Progenitor cell of endocrine pancreas (in vitro differentiated cells): ENCODE measurements at places on chromosomes 6 and 20.

DNA sequence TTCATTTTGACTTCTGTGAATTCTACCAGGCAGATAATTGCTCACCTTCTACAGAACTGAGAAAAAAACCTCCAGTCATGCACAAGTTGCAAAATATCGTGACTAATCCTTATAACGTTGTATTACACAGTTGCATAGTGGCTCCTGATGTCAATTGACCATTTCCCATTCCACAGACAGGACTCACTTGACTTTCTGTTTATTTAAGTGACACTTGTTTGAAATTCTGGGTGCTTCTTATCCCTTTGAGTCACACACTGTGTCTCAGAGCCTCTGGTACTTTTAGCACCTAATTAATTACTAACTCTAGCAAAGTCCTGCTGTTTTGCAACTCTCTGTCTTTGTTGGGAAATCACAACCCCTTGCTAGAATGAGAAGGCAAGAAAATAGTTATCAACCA, 16.2 kb upstream of the RSPO3 start:
- no peak for DNase-seq

GRCh38 chr6:35790683-35791082, 6.4 kb downstream of the CLPS start:
- no peak for DNase-seq

DNA sequence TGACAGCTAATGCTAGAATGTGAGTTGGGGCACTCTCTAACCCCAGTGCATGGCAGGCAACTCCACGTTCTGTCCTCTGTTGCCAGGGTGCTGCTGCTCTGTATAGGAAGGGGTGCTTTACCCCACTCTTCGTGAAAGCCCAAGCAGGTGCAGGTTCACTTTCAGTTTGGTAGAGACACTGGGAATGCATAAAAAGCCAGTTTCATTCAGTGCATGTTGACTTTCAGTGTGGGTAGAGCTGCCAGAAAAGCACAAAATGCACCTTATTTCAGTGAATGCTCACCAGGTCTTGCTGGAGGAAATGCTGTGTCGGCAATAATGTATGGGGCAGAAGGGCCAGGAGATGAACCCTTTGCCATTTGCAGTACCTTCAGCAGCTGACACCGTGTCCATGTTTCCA, 62.1 kb upstream of the ADGRB3 start:
- DNase-seq, result no peak

DNA sequence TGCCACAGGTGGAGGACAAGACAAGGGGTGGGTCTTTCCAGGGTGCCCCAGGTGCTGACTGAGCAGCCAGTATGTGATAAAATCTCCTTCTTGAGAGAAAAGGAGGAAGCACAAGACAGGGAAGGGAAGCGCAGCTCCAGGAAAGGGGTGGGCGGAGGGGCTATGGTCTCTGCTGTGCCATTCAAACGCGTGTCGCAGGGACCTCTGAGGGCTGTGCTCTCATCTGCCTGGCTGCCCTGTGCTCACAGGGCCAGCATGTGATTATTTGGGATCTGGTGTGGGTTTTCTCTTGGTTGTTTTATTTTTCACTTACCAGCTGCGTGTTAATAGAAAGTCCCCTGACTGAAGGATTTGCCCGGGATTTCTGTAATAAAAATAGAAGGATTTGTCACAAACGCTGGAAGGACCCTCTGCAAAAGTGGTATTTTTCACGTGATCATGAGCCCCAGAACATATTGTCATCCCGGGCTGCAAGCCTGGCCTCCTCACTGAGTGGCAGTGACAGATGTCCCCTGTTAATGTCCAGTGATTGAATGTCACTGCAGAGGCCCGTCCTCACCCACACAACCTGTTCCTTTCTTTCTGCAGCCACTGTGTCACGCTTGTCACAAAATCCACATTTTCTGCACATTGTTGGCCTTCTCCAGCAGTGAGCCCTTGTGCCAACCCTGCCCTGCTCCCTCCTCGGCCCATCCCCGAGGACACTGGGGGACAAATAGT, 35.0 kb upstream of the VSX1 start:
- no peak for DNase-seq

- DNase-seq, result peak; percentile 48
These were observed 240.9 kb upstream of the BTBD3 start for GRCh38 chr20:11676630-11677287.

DNA sequence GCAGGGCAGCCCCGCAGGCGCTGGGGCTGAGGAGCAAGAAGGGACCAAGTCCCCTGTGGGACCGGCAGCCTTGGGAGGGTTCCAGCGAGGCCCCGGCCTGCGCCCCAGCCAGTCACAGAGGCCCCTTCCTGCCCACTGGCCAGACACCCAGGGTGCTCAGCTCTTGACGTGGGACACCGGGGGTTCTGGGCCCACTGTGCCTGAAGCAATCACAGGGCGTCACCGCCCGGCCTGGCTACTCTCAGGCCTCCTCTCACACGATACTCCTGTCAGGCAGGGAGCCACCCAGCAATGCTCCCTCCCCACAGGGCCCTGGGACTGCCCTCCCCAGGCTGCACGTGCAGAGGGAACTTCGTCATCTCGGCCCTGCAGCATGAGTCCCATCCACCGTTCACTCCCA, 14.5 kb downstream of the TAF4 start:
- DNase-seq, result no peak

DNA sequence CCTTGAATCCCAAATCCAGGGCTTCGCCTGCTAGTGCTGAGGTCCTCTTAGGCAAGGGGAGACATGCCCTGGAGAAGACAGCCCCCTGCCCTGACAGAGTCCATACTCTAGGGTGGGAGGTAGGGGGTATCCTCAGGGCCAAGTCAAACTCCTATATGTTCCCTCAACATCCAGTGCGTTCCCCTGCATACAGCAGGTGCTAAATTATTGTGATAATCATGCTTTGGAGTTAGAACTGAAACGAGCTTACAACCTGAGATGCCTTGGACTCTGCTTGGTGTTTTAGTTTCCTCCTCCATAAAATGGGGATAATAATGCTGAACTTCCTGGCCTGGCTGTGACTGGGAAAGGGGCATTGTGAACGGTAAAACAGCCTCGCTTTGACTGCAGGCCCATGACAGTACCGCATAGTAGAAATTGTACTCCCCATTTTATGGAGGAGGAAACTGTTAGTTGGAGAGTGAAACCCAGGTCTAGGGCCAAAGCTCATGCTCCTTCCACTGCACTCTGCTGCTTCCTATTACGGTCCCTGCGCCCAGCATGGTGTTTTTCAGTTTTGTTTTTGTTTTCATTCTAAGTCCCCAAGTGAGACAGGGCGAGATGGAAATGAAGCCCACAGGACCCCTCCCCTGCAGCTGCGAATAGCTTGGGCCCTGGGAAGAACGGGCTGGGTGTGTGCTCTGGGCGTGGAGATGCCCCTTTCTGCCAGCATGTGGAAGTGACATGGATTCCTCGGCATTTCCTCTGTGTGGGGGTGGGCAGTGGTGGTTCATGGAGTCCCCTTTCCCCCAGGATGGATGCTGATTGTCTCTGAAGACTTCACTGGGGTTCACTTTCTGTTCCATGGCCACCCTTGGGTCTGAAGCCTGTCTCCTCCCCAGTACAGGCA, 162.5 kb downstream of the VEGFA start:
- no peak for DNase-seq

DNA sequence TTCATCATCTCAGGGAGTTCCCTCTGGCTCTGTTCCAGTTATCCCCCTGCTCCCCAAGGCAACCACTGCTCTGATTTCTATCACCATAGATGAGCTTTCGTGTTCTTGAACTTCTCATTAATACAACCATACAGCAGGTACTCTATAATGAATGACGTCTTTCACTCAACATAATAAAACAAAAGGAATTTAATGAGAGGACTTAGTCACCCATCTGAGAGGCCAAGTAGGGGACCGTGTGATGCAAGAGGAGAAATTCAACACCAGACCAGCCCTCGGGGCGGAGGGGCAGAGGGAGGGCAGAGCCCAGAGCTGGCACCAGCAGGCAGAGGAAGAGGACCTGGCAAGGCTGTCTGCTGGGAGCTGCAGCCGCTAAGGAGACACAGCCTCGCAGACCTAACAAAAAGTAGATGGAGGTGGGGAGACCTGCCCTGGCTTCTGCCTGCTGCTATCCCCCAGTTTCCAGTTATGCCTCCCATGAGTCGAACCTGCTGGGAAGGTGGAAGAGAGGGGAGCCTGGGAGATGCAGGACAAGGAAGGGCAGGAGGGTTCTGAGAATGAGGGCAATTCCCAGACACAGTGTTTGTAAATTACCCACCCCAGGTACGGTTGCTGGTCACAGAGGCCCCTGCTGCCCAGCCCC, 13.8 kb downstream of the CCN5 start:
- no peak for DNase-seq

DNA sequence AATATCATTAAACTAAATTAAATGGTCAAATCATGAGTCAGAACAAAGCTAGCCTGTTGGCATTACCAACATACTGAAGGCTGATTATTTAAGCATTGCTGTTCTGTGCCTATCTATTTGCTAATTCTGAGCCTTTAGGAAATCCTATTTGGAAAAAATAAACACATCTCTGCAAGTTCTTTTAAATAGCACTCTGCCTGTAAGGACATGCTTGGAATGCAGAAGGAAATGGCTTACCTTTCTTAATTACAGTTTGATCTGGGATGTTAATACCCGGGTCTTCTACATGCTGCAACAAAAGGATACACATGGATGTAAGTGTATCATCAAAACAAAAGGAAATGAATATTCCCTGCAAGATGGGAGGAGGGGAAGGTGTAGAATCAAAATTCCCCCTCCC, 8.3 kb downstream of the TFAP2A start:
- DNase-seq, result no peak

- no peak for DNase-seq
These were observed 10.0 kb downstream of the HBS1L start for GRCh38 chr6:135044639-135045038.

DNA sequence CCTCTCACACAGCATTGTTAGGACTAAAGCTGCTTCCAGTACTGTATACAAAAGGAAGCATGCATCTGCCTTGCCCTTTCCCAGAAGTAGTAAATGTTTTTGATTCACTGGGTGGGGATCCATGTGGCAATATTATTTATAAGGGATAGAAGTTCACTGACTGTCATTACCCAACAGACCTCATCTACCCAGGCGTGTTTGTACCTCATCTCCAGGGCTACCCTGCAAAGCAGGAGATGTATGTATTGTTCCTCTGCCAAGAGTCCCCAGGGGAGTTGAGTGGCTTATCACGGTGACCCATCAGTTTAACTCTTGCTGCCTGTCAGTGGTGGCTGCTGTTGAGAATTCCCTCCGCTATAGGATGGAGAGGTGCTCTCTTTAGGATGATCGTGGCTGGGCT, 42.5 kb downstream of the SLC24A3 start:
- DNase-seq, result no peak

DNA sequence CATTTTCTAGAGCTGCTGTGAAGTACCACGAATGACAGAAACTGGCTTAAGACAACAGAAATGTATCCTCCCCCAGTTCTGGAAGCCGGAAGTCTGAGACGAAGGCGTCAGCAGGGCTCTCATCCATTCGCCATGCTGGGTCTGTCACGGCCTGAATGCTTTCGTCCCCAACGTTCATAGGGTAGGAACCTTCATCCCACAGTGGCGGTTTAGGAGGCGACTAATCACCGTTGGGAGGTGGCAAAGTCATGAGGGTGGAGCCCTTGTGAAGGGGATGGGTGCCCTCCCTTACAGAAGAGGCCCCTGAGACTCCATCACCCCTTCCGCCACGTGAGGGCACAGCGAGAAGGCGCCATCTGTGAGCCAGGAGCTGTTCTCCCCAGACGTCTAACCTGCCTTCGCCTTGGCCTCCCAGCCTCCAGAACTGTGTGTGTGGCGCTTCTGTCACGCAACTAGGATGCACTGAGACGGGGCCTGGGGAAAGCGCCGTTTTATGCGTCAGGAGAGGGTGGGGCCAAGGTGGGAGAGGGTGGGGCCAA, 250.3 kb downstream of the TTLL2 start:
- no peak for DNase-seq

DNA sequence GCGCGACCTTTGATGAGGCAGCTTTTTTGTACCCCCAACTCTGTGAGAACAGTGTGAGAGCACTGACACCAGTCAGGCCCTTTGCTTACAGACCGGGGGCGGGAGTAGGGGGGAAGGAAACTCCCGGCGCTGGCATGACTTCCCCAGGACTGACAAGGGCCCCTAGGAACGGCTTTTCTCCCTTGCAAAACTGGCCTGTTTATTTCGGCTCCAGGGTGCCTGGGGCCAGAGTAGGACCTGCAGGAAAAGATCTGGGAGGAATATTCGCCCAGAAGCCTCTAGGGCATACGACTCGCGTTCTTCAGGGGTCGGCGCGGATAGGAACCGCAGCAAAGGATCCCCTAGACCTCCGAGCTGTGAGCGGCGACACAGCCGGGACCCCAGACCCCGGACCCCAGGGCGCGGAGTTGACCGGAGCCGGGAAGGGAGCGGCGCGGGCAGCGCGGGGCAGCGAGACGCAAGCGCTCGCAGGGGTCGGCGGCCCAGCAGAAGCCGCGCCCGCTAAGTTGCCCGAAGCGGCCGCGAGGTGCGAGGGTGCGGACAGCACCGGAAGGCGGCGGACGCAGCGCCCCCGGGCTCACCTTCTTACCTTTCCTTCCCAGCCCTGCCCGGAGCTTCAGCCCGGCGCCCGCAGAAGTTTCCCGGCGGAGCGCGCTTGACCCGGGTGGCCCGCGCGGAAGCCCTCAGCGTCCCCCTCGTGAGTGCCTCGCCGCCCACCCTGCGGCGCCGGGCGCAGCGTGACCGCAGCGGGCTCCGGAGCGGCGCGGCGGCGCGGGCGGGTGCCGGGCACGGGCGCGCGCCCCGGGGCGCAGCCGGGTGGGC, at the start of gene POPDC3:
Gene POPDC3, minus strand, starts transcription at position 771 of the 822 bp plus-strand sequence. CDS start 18,105 bp downstream, outside the sequence.
- peak; percentile 46 for DNase-seq

GRCh38 chr6:168388641-168389633, 52.0 kb upstream of the SMOC2 start:
- DNase-seq, result peak; percentile 31

- no peak for DNase-seq
These were observed 52.6 kb downstream of the FIG4 start for GRCh38 chr6:109743739-109744138.

DNA sequence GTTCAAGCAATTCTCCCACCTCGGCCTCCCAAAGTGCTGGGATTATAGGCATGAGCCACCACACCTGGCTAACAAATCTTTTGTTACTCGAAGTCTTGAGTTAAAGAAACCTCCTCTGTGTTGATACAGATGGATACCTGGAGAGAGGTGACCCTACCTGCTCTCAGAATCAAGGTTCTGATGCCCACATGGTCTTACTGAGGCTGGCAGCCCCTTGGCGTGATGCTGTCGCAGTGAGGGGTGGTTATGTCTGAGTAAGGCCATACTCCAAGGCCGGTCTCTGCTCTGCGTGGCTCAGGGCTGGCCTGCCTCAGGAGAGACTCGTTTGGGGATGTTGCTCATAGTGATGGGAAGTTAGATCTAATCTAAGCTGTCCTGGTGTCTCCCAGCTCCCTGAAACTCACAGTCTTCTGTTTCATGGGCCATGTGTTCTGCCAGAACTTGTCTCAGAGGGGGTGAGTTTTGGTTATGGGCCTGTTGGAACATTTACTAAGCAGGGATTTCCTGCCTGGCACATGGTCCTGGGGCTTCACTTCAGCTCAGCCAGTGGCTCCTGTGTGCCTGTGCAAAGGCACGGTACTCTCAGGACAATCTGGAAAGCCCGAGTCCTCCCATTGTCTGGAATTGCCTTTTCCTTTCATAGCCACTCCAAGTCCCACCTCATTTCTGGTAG, 17.5 kb upstream of the TRAF3IP2 start:
- DNase-seq, result no peak
